ENCODE measurements at places on chromosomes 7 and 10.
A peak's percentile ranks its signal among the peaks of the same experiment; 100 is the strongest.

GRCh38 chr7:981793-982510 is 1.0 kb upstream of the CYP2W1 start:
- DNase-seq: no peak

DNA sequence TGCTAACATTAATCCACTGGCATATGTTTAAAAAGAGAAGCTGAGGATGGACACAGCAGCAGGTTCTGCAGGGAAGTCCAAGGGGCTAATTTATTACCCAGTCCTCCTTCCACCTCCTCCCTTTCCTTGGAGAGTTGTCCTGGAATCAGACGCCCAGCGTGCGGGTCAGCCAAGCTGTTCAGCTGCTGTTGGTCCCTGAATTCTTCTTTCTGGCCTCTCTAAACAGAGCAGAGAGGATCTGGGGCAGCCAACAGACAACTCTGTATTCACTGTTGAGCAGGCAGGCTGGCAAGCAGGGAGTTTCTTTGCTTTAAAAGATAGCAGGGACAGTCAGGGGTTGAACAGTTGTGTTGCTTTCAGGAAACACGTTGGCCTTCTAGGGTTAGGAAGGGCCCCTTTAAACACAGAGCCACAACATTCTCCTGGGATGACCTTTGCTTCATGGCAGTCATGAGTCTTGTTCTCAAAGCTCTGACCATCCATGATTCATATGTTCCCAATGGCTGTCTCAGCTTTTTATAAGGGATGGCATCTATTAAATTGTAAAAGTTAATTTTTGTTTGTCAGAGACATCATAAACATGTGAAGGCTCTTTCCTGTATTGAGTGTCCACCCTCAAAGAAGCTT is 217.0 kb downstream of the CREB5 start:
- DNase-seq: no peak

- no peak for DNase-seq
Observed at GRCh38 chr10:49395741-49396665, at the start of gene DRGX. Gene DRGX, minus strand, starts transcription at chr10:49396089. Its CDS starts 649 bp downstream, at chr10:49395440.

GRCh38 chr10:43262902-43263466 is 3.9 kb downstream of the RASGEF1A start:
- no peak for DNase-seq

DNA sequence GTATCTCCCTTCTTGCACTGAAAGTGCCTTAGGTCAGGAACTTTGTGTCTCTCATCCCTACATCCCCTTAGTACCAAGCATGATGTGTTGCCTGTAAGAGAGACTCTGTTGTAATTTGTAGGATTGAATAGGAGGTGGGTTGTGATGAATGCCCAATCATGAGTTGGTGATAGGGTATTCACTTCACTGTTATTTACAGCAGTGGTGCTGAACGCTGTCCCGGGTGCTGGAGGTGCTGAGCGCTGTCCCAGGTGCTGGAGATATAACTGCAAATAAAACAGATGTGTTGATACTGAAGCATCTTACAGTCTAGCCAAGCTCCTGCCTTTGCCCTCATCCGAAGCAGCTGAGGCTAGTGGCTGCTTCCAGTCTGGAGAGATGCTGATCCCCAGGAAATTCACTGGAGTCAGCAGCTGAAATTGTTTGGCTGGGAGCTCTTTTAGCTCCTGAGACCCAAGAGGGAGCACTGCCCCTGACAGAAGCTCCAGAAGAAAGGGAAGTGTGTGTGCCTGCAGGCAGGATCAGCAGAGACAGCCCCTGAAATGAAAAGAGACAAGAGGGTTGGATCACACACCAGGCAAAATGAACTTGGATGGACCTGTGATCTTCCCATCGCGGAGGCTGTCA is 183.4 kb downstream of the SORCS3 start:
- no peak for DNase-seq

DNA sequence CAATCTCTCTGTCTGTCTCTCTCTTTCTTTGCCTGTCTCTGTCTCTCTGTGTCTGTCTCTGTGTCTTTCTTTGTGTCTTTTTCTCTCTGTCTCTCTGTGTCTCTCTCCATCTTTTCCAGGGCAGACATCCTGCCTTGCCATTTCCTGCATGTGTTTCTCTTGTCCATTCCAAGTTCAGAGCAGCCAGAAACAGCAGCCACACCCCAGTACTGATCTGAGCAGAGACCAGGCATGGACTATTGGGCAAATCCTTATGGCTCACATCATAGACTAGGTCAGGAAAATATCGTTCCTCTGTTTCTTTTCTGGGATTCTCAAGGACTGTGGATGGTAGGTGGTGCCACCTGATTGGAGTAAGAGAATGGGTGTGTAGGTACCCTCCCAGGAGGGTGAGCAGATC is 95.8 kb downstream of the RAMP3 start:
- no peak for DNase-seq

GRCh38 chr7:44394112-44394447 is 68.7 kb upstream of the CAMK2B start:
- DNase-seq: no peak

DNA sequence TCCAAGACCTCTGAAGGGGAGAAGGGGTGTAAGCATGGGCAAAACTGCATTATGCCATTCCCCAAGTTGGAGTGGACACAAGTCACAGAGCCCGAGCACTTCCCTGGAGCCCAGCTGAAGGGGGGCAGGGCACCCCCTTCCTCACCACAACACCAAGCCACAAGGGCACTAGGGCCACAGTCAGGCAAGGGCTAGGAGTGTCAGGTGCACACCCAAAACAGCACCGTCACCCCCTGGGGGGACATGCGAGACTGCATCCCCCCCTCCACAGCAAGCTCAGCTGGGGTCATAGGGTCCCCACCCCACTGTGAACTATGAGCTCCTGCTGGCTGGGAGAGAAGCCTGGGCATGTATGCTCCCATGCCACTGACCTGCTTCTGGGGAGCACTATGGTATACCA is 143.9 kb downstream of the GRID1 start:
- DNase-seq: no peak

GRCh38 chr10:129004398-129004797 is 462.6 kb upstream of the MGMT start:
- no peak for DNase-seq

DNA sequence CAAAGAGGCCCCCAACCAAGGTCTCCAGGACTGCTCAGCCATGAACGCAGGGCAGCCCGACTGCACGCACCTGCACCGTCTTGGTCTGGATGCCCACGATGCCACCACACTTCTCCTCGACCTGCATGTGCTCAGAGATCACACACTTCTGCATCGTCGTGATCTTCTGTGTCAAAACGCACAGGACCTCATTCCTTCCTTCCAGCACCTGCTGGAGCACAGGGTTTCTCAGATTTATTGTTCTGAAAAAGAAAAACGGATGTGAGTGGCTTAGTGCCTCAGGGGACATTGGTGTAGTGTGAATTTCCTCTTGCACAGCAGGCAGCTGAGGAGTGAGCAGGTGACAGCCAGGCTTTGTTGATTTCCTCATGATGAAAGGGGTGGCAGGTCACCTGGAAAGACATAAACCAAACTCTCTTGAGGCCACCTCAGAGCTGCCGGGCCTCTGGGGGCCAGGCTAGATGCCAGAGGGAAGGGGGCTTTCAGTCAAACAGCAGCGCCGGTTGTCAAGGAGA is 38.2 kb downstream of the GSDME start:
- DNase-seq: no peak

DNA sequence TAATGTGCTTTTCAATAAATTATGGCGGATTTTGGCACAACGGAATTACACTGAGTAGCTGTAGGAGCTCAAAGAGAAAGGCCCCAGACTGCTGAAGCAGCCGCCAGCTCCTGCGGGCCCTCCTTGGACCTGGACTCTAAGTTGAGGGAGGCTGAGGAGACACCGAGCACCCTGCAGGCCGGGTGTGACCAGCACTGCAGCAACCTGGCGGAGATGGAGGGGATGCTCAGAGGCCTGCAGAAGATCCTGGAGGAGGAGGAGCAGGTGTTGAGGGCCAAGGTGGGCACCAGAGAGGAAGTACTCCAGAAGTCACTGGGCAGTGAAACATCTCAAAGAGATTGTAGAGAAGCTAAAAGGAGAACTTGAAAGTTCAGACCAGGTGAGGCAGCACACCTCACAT is 33.0 kb upstream of the POM121L12 start:
- DNase-seq: no peak

- DNase-seq: no peak
Observed at GRCh38 chr10:79380946-79381721, 33.9 kb downstream of the PPIF start.

DNA sequence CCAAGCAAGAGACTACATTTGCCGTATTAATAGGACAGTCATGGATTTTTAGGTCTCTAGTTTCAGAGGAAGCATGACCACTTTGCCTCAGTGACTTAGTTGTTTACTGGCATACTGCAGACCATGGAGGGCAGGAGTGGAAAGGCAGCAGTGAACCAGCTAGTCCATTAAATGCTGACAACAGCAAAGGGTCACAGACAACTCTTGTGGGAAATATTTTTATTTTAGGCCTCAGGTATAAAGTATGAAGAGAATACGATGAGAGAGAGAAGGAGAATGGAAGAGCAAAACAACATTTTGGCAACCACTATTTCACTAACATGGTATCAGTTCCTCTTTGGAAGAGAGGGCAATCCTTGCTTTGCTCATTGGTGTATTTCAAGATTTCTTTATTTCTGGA is 118.0 kb downstream of the RELN start:
- DNase-seq: no peak

DNA sequence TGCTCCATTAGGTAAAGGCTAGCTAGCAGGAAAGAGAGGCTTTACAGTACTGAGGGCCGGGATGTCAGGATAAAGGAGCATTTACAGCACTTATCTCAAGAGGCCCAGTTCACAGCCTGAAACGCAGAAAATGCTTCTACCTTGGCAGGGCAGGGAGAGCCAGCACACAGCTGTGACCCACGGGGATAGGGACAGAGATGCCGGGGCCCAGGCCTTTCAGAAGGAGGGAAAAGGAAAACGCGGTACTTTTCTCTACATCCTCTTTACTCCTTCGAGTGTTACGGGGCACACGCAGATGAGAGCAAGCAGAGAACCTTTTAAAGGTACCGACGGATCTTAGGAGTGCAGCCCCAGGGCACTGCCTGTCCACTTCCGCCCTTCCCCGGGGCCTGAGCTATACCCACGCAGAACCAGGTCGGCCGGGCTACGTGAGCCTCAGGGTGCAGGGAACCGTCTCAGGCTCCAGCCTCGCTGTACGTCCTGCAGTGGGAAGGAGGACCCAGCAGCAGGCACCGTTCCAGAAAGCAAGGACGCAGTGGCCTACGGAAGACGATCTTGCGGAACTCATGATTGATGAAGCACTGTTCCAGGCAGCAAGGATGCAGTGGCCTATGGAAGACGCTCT is 232.3 kb downstream of the ELFN1 start:
- no peak for DNase-seq

DNA sequence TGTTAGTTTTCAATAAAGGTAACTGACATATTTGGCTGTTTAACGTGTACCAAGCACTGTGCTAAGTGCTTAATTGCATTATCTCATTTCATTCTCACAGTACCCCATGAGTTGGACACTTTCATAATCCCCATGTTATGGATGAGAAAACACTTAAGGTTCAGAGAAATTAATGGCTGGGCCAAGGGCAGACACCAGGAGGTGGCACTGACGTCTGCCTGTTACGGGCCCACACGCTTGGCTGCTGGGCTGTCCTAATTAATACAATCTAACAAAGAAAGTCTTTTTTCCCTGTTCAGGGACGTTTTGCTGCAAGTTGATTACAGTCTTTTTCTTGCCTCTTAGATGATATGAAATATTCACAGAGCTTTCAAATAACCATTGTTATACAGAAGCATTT is 16.1 kb downstream of the DYDC2 start:
- DNase-seq: no peak

DNA sequence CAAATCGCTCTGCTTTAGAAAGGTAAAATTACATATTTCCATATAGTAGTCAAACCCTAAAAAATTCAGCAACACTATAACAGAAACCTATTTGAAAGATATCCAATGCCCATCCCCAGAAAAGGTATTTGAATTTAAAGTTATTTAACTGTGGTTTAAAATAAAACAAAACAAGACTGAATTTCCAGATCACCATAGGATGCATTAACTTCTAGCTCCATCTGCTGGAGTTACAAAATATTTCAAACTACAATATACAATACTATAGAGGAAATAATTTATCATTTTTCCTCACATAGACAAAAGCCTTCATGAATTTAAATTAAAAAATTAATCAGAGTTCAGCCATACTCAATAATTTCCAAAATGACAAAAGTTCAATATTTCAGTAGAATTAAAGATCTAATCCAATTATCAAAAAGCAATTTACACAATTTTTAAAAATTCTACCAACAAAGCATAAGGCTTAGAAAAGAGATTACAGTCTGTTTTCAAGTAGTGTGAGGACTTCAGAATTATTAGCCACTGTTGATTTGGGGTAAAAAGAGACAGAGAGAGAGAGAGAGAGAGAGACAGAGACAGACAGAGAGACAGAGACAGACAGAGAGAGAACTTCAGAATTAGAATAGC is 75.9 kb downstream of the LMBR1 start:
- DNase-seq: peak; percentile 14

DNA sequence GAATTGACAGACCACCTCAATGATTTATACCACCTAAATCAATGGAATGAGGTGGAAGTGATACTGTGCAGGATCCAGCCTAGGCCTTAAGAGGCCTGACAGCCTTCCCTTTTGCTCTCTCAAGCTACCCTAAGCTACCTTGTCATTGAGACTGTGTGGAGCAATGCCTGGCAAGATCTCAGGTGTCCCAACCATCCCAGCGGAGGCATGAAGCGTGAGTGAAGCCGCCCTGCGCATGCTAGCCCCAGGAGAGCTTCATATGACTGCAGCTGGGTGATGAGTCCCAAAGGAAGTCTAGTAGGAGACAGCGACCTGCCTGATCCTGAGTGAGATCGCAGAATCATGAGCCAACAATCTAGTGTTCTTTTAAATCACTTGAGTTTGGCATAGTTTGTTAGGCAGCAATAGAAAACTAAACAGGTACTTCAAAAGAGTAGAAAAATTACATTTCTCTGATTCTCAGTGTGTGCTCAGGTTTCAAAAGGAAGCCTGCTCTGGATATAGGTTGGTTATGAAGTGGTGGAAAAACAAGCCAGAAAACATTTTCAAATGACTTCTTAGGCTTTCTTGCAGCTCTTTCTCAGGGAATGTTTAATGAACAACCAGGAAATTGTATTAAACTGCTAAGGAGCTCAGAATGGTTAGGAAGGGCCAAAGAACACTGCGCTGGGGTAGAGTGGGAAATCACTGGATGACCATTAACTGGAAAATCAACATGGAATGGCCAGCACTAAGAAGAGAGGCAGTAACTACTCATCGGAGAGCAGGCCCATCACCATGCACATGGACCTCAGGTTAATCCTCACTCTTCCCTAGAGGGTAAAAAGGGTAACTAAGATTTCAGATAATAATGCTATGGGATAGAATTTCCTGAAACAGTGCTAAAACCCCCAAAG is 535.2 kb downstream of the PHTF2 start:
- DNase-seq: no peak

GRCh38 chr7:128217030-128217805 is 23.9 kb upstream of the LEP start:
- DNase-seq: peak; percentile 42
